ENCODE measurements at places on chromosomes 7 and 10. TPM values are rescaled to one million over a fixed set of nuclear protein-coding genes. Genes with fewer than 3 reads are reported as not detected.

Gene NPY
- not detected for total RNA-seq

Gene ZCWPW1
- 7.3 TPM for total RNA-seq

- no peaks in the 10 kb centered on the region for H3K36me3 ChIP-seq
- no peak overlapping the region for H3K27ac ChIP-seq
- H3K4me1 ChIP-seq = no peaks in the 10 kb centered on the region
- no peak overlapping the region for H3K4me3 ChIP-seq
- DNase-seq = no peak
Observed at GRCh38 chr10:13775786-13776775, 189.3 kb downstream of the PRPF18 start.

GRCh38 chr7:144969787-144970186, 133.9 kb upstream of the TPK1 start:
- DNase-seq = no peak
- H3K27ac ChIP-seq = no peak overlapping the region

Gene ITIH5
- total RNA-seq = 20.7 TPM

Gene RBM28
- 89.4 TPM for total RNA-seq

DNA sequence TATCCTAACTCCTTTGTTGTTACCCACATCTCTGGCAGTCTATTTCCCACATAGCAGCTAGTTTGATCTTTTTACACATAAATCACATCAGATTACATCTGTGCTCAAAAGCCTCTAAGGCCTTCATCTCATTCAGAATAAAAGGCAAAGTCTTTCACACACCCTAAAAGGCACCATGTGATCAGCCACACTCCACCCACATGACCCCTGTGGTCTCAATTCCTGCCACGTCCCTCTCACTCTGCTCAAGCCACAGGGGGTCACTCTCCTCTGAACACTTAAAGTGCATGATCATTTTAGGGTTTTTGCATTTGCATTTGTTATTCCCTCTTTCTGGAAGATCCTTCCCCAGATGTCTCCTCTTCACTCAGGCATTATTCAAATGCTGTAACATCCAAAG, 30.8 kb downstream of the ELAPOR2 start:
- no peak overlapping the region for H3K4me3 ChIP-seq
- no peak for DNase-seq
- no peaks in the 10 kb centered on the region for H3K27me3 ChIP-seq
- no peak overlapping the region for H3K27ac ChIP-seq

Gene GALNT17
- total RNA-seq = 66.0 TPM

- DNase-seq = no peak
- no peaks in the 10 kb centered on the region for H3K27me3 ChIP-seq
- H3K4me3 ChIP-seq = no peak overlapping the region
- H3K27ac ChIP-seq = no peak overlapping the region
- no peaks in the 10 kb centered on the region for H3K4me1 ChIP-seq
- no peaks in the 10 kb centered on the region for H3K36me3 ChIP-seq
Observed at GRCh38 chr10:89904755-89905154, 203.4 kb downstream of the KIF20B start.

DNA sequence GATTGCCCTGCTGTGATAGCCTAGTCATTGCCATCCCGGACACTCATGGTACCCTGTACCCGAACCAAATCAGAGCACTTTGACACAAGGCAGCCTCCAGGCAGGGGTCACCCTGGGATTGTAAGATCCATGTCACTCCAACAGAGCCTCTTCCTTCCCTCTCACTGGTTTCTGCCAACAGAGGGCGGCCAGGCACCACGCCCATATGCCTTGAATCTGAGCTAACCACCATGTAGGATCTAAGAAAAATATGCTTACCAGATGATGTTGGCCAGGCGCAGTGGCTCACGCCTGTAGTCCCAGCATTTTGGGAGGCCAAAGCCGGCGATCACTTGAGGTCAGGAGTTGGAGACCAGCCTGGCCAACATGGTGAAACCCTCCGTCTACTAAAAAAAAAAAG, 389.2 kb upstream of the KLF6 start:
- no peak overlapping the region for H3K4me3 ChIP-seq
- no peaks in the 10 kb centered on the region for H3K36me3 ChIP-seq
- H3K4me1 ChIP-seq = peaks cover 2% of the 10 kb centered on the region
- no peak overlapping the region for H3K27ac ChIP-seq
- no peaks in the 10 kb centered on the region for H3K27me3 ChIP-seq

GRCh38 chr7:73810998-73811360, 19.8 kb upstream of the CLDN4 start:
- H3K36me3 ChIP-seq = no peaks in the 10 kb centered on the region
- H3K4me3 ChIP-seq = no peak overlapping the region
- H3K27ac ChIP-seq = no peak overlapping the region
- H3K4me1 ChIP-seq = no peaks in the 10 kb centered on the region
- H3K27me3 ChIP-seq = no peaks in the 10 kb centered on the region
- DNase-seq = no peak

DNA sequence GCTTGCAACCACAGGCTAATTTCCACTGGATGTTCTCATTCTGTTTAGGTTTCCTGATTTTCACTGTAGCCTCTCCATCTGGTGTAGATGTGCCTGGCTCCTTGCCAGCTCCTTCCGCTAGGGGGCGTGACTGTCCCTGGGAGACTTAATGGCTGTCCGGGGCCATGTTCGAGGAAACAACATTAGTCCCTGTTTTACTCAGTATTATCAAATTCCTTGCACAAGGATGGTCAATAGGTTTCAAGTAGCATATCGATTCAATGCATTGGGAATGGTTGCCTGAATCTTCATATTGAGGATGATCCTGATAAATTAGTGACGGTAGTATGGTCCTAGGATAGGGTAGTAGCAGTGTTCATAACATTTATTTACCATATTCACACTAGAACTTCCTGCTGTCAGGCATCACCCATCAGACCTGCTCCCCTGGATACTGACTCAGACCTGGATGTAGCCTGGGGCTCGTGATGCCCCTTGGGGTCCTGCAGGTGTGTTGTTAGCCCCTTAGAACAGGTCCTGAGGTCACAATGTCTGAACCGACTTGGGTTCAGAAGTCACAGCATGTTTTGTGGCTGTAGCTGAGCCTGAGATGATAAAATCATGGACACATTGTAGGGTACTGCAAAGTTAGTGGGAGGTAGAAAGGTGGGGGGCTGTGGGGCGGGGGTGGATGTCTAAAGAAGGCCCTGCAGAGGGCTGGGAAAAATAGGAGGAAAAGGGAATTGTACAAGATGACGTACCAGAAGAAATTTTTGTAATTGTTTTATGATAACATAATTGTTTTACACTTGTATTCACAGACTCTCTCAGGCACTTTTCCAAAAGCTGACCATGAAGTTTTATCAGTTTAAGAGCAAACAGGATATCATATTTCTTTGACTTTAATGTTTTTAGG, 8.9 kb upstream of the EXOC6 start:
- H3K27ac ChIP-seq = no peak overlapping the region
- H3K27me3 ChIP-seq = no peaks in the 10 kb centered on the region
- H3K36me3 ChIP-seq = no peaks in the 10 kb centered on the region

DNA sequence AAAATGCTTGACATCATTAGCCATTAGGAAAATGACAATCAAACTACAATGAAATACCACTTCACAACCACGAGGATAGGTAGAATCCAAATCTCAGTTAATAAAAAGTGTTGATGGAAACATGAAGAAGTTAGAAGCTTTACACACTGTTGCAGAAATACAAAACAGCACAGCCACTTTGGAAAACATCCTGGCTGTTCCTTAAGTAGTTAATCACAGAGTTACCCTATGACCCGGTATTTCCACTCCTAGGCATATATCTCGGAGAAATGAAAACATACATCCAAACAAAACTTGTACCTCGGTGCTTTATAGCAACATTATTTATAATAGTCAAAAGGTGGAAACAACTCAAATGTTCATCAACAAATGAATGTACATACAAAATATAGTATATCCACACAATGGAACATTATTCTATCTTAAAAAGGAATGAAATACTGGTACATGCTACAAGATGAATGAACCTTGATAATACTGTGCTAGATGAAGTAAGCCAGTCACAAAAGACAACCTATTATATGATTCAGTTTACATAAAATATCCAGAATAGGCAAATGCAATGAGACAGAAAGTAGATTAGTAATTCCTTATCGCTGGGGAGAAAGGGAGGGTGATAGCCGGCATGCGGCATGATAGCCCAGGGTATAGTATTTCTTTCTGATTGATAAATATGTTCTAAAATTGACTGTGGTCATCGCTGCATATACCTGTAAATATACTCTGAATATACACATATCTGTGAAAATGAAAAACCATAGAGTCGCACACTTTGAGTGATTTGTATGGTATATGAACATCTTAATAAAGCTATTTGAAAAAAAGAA, 1.9 kb downstream of the VWDE start:
- H3K4me3 ChIP-seq = no peak overlapping the region
- H3K27ac ChIP-seq = no peak overlapping the region
- no peaks in the 10 kb centered on the region for H3K36me3 ChIP-seq
- no peaks in the 10 kb centered on the region for H3K27me3 ChIP-seq

DNA sequence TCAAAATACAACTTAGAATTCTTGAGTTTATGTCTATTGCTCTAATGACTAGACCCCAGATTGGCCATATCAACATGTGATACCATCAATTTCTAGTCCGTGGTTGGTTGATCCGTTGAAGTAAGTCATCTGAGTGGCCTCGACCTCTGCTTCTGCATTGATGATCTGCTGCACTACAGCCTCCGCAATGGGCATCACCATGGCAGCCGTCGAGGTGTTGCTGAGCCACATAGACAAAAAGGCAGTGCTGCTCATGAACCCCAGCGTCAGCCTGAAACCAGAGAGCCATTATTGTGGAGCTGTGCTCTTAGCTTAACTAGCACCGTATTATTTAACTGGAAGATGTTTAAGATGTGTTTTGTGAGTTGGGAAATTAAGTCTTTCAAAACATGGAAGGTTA, 30.7 kb downstream of the SLC13A1 start:
- H3K27me3 ChIP-seq = no peaks in the 10 kb centered on the region
- DNase-seq = no peak
- no peaks in the 10 kb centered on the region for H3K36me3 ChIP-seq
- H3K27ac ChIP-seq = no peak overlapping the region
- no peaks in the 10 kb centered on the region for H3K4me1 ChIP-seq
- no peak overlapping the region for H3K4me3 ChIP-seq

DNA sequence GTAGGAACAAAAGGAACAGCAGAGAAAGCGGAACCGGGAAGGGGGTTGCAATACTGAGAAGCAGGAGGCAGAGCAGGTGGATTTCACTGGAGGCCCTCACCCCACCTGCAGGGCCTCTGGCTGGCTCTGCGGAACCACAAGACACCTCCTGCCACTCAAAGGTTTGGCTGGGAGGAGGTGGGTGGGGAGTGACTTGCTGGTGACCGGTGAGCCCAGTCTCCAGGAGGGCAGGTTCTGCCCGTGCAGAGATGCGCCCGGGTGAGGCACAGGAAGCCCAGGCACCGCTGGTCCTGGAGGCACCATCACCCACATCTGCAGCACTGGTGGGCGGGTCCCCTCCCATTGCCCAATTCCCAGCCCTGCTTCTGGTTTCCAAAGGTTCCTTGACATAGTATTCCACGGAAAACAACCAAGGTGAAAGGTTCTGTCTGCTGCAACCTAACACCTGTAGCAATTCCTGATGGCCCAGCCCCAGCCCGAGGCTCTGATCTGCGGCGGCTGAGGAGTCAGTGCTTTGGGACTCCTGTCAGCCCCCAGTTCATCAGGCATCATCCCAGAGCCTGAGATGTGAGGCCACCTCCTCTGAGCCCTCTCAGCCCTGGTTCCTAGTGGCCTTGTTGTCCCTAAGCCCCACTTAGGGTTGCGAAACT, 64.4 kb downstream of the CALML3 start:
- no peaks in the 10 kb centered on the region for H3K4me1 ChIP-seq
- no peak for DNase-seq
- H3K27me3 ChIP-seq = no peaks in the 10 kb centered on the region

DNA sequence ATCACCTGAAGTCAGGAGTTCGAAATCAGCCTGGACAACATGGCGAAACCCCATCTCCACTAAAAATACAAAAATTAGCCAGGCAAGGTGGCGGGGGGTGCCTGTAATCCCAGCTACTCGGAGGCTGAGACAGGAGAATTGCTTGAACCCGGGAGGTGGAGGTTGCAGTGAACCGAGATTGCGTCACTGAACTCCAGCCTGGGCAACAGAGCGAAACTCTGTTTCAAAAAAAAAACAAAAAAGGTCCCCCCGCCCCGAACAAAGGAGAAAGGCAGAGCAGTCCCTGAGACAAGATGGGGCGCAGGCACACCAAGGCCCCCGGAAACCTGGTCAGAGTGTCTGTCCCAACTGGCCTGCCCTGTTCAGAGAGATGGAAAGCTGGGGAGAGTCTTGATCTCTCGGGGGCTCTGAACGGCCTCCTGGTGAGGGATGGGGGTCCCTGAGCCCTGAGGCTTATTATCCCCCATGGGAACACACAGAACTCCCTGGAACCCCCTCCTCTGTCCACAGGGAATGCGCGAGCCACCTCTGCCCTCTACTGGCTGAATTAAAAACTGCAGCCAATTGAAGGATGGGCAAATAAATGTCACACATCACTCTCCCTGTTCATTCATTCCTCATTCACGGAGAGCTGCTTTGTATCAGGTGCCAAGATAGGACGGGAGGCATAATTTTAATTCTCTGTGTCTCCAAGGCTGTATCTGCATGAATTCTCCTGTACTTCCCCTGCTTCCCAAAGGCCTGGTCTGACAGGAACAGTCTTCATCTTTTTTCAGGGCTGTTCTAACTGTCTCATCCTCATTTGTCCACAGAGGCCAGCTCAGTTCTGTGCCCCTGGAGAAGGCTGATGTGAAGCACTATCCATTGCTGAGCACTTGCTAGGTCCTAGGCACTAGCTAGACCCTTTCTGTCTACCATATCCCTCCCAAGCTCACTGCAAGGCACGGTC, 28.9 kb downstream of the MAT1A start:
- no peak overlapping the region for H3K4me3 ChIP-seq
- no peaks in the 10 kb centered on the region for H3K4me1 ChIP-seq
- no peak overlapping the region for H3K27ac ChIP-seq

- no peaks in the 10 kb centered on the region for H3K4me1 ChIP-seq
- H3K4me3 ChIP-seq = no peak overlapping the region
- no peaks in the 10 kb centered on the region for H3K27me3 ChIP-seq
- H3K27ac ChIP-seq = no peak overlapping the region
- DNase-seq = no peak
Observed at GRCh38 chr10:75640803-75641202, 209.4 kb downstream of the LRMDA start.

- H3K27me3 ChIP-seq = no peaks in the 10 kb centered on the region
- no peak for DNase-seq
- H3K27ac ChIP-seq = no peak overlapping the region
- H3K36me3 ChIP-seq = no peaks in the 10 kb centered on the region
- H3K4me3 ChIP-seq = no peak overlapping the region
- H3K4me1 ChIP-seq = no peaks in the 10 kb centered on the region
Observed at GRCh38 chr10:6843481-6843881, 263.4 kb upstream of the PRKCQ start.

Gene CALHM3
- not detected for total RNA-seq

- DNase-seq = no peak
- H3K4me3 ChIP-seq = no peak overlapping the region
- no peaks in the 10 kb centered on the region for H3K27me3 ChIP-seq
- no peak overlapping the region for H3K27ac ChIP-seq
Observed at GRCh38 chr7:134684165-134684564, 37.5 kb downstream of the BPGM start.

Gene VSIR
- 133 TPM for total RNA-seq

- H3K27me3 ChIP-seq = no peaks in the 10 kb centered on the region
- no peaks in the 10 kb centered on the region for H3K36me3 ChIP-seq
- no peak overlapping the region for H3K27ac ChIP-seq
Observed at GRCh38 chr7:53504914-53505313, 469.5 kb downstream of the POM121L12 start.

GRCh38 chr7:91280185-91280584, 16.0 kb downstream of the FZD1 start:
- H3K27me3 ChIP-seq = no peaks in the 10 kb centered on the region
- no peak for DNase-seq
- H3K4me3 ChIP-seq = no peak overlapping the region
- no peaks in the 10 kb centered on the region for H3K4me1 ChIP-seq
- no peaks in the 10 kb centered on the region for H3K36me3 ChIP-seq

All from tibial nerve (tissue), 4 donors.